Fibroblast of villous mesenchyme (primary cell): ENCODE measurements at places on chromosomes 12 and 14. TPM values are rescaled to one million over a fixed set of nuclear protein-coding genes. Genes with fewer than 3 reads are reported as not detected.
A peak's percentile ranks its signal among the peaks of the same experiment; 100 is the strongest.

DNA sequence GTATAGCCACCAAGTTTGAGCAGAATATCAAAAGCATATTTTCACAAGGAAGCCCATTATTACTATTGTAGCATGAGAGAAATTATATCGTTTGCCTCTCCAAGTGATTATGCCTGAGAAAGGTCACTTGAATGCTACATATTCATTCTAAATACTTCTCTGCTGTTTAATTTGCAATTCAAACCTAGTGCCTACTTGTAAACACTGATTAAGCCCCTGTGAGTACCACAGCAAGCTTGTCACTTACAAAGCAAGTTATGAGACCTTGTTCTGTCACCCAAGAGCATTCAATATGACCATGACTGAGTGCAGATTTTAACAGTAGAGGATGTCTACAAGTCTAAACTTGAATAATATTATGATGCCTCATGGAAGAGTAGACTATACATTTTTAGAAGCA, 124.7 kb upstream of the SSTR1 start:
- no peak for DNase-seq

DNA sequence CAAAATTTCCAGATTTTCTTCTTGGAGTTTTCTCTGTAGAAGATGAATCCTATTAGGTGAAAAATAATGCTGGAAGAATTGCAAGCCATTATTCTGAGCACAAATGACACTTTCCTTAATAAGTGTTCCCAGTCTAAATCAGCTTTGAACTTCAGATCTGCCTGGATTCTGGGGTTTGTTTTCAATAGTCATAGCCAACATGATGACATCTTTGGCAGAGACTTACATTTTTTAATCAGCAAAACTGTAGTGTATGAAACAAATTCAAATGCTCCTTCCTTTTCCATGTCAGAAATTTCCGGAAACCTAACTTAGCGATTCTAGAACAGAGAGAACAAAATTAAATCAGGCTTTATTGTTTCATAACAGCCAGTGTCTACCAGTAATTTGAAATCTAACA, 88.5 kb downstream of the TSPAN8 start:
- no peak for DNase-seq

CLEC4D gene
- not detected in 2 replicates for total RNA-seq

DNA sequence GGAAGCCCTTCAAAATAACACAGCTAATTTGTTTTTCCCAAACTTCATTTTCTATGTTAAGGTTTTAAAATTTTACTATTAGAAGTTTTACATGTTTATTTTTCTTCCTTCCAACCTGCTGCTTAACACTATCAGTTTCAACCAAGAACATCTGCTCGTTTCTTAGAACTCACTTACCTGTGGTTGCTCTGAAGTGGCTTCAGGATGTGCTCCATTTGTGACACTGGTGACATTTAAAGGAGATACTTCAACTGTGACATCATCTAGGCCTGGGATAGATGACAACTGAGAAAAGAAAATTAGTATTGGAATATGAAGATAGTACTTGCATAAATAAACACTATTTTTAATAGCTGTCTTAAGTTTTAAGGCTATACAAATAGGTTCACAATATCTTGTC, 17.9 kb downstream of the WASHC3 start:
- no peak for DNase-seq

GALNT4 gene
- 11.9 and 15.5 TPM in 2 replicates for total RNA-seq

CNIH1 gene
- total RNA-seq = 31.9 and 94.1 TPM in 2 replicates

TESPA1 gene
- total RNA-seq = not detected in 2 replicates

DNA sequence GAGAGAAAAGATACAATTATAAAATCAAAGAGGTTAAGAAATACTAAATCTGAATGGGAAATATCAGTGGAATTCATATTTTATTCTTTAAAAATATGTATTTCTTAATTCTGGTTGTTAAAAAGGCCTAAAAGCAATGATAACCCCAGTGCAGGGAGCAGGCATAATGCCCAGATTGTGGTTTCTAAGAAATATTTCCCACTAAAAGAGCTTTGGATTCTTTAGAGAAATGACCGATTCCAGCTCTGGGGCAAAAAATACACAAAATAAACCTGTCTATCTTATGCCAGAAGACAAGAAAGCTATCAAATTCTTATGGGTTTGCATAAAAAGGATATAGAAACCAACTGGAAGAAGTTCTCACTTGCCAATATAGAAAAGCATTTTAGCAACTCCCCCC, 71.6 kb downstream of the PDE6H start:
- peak; percentile 46 for DNase-seq

- no peak for DNase-seq
Measured at GRCh38 chr14:91004987-91005386, 55.5 kb downstream of the RPS6KA5 start.

TPPP2 gene
- total RNA-seq = not detected in 2 replicates

DNA sequence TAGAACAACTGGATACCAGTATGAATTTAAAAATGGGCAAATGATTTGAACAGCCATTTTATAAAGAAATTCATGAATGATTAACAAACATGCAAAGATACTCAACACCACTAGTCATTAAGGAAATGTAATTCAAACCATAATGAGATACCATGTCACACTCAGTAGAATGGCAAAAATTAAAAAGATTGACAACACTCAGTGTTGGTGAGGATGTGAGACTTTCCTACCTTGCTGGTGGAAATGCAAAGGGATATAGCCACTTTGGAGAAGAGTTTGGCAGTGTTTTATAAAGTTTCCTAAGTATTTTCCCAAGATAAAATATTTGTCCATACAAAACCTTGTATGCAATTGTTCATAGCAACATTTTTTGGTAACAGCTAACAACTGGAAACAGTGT, 6.0 kb upstream of the CHST11 start:
- no peak for DNase-seq

- DNase-seq = no peak
Measured at GRCh38 chr14:51216602-51217001, 23.4 kb upstream of the TMX1 start.

- no peak for DNase-seq
Measured at GRCh38 chr12:15000575-15000974, 27.7 kb downstream of the PDE6H start.

GRCh38 chr12:11324426-11324825, 14.2 kb upstream of the PRB4 start:
- no peak for DNase-seq

DNA sequence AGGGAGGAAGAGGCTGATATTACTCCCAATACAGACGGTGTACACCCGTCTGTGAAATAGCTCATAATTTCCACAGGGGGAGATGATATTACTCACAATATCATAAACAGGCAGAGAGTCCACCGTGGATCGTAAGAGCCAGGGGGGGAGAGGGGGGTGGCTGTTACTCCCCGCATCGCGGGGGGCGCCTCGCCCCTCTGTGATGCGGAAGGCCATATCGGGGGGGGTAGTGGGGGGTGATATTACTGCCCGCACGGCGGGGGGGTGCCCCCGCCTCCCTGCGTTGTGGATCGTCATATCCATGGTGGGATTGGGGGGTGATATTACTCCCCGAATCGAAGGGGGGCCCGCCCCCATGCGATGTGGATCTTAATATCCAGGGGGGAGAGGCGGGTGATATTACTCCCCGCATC, 91.9 kb downstream of the FRMD6 start:
- no peak for DNase-seq

DNA sequence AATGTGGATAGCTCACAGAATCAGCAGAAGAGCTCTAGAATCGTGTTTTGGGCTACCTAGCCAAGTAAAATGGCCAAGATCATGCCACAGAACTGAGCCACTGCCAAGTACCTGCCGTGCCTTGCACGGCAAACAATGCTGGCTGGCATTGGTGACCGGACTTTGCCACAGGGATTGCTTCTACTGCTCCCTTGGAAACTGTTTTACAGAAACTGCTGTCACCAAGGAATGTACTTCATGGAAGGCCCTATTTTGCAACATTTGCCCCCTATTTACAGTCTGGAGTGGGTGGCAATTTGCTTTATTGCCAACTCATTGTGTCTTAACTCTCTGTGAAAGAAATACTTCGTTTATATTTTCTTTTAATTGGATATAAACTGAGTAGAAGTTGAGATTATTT, 49.0 kb downstream of the BORCS5 start:
- no peak for DNase-seq

- DNase-seq = no peak
Measured at GRCh38 chr12:69901221-69901905, 76.3 kb downstream of the MYRFL start.

DNA sequence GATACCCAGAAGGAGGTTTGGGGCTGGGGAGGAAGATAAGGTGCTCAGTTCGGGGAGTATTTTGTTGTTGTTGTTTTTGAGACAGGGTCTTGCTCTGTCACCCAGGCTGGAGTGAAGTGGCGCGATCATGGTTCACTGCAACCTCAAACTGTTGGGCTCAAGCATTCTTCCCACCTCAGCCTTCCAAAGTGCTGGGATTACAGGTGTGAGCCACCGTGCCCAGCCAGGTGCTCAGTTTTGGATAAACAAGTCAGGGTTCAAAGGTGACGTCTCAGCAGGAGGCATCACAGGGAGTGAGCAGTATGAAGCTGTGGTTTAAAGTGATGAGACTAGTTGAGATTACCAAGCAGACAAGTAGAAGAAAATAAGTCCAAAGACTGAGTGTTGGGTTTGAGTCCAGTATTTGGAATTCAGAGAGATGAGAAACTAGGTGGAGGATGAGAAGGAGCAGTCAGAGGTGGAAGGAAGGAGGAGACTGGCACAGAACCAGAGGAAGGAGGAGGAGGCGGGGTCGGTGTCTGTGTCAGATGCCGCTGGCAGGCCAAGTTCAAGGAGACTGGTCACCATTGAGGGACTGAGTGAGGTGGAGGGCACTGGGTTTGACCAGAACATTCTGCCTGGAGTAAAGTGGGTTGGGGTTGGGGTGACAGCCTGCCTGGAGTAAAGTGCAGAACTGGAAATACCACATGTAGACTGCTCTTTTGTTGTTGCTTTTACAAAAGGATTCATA, 16.1 kb downstream of the SLC35E3 start:
- DNase-seq = no peak

CLMN gene
- under 0.01 and 0.43 TPM in 2 replicates for total RNA-seq

GRCh38 chr12:10033783-10034545, 3.5 kb downstream of the CLEC9A start:
- peak; percentile 34 for DNase-seq

DNA sequence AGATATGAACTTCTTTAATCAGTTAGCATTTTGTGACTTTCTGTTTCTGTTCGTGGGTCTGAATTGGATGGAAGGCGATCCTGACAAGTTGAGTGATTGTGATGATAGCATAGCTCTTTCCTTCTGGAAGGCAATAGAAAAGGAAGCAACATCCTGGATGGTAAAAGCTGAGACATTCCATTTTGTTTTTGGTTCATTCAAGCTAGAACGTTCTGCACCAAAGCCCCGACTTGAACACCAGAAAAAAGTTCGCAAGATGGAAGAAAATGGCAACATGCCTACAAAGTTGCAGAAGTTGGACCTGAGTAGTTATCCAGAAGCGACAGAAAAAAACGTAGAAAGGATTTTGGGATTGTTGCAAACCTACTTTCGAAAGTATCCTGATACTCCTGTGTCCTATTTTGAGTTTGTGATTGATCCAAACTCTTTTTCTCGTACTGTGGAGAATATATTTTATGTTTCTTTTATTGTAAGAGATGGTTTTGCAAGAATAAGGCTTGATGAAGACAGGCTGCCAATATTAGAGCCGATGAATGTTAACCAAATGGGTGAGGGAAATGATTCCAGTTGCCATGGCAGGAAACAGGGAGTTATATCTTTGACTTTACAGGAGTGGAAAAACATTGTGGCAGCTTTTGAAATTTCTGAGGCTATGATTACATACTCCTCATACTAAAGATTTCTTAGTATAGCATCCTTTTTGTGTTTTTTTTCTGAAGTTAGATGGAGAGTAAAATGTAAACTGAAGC, 896 bp downstream of the EID3 start:
- DNase-seq = peak; percentile 38

STON2 gene
- total RNA-seq = 0.32 TPM in 1 of 2 replicates, not detected in the other

TOMM20L gene
- not detected in 2 replicates for total RNA-seq

GRCh38 chr12:81546811-81547210, 212.3 kb downstream of the PPFIA2 start:
- DNase-seq = no peak
